ENCODE measurements at places on chromosomes 1 and 21.

DNA sequence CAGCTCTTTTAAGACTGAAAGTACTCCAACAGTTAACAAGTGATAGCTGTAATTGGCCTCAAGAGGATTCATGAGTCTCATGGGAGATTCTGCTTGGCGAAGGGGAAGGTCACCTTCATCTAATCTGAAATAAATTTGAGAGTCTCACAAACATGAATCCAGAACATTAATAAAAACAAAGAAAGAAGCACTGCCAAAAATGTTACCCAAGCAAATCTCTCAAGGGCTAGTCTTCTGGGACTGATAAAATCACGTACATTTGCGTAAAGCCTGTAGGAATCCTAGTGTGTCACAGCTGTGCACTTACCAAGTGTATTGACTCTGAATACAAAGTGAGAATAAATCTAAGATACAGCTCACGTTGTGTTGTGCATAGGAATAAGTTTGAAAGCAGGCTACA, 21.2 kb upstream of the NUF2 start:
- no peak for DNase-seq

- DNase-seq: no peak
Observed at GRCh38 chr1:57796616-57797015, 372.8 kb upstream of the DAB1 start.

DNA sequence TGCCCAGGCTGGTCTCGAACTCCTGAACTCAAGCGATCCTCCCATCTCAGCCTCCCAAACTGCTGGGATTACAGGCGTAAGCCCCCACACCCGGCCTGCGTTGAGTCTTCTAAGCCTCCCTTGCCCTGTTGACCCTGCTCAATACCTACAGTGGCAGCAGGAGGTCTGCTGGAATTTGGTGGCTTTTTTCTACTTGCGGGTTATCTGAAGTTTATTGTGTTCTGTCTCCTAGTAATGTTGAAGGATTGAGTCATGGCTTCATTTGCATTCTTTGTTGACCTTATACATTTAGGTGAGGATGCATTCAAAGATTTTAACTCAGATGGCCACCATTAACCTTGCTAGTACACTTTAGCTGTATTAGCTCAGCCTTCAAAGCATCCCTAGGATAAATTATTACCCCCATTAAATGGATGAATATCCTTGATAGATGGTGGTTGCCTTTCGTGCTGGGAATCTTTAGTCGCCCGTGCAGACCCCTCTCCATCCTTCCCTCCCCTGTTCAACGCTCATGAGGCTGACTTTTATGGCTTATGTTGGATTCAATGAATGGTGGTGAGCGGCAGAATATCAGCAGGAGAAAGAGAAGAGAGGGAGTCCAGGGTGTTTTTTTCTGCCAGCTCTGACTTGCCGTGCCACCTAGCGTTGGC, 9.7 kb upstream of the NPPB start:
- DNase-seq: no peak

GRCh38 chr1:22761821-22762220, 51.2 kb downstream of the EPHB2 start:
- DNase-seq: no peak

GRCh38 chr1:50262436-50262835, 153.7 kb downstream of the ELAVL4 start:
- DNase-seq: no peak

GRCh38 chr1:53603431-53603830, 135.5 kb downstream of the GLIS1 start:
- DNase-seq: no peak

GRCh38 chr21:38208118-38208517, 48.7 kb upstream of the KCNJ15 start:
- DNase-seq: no peak

- DNase-seq: no peak
Observed at GRCh38 chr21:38671773-38672172, 134.0 kb upstream of the ETS2 start.

GRCh38 chr1:10525208-10525607, 50.5 kb downstream of the PEX14 start:
- no peak for DNase-seq

GRCh38 chr21:35674895-35675470, 385.3 kb downstream of the SETD4 start:
- DNase-seq: no peak

- DNase-seq: no peak
Observed at GRCh38 chr1:3577300-3577699, 34.0 kb downstream of the MEGF6 start.

GRCh38 chr1:183267646-183268431, 81.8 kb downstream of the LAMC2 start:
- DNase-seq: no peak

DNA sequence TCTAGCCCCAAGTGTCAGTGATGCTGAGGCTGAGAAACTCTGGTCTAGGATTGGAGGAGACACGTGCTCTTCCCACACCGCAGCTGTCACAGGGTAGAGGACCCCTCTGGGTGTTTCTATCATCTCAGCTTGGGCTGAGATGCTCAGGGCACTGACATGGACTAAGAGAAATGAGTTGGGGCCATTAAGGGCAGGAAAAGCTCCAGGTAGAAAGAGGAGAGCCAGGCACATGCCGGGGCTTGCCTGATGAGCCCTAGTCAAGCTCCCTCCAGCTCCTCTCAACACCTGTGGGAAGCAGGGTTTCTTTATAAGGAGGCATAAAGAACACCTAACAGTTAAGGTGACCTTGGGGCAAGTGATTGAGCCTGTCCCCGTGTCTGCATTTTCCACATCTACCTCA, 17.3 kb downstream of the ABCA4 start:
- DNase-seq: no peak

DNA sequence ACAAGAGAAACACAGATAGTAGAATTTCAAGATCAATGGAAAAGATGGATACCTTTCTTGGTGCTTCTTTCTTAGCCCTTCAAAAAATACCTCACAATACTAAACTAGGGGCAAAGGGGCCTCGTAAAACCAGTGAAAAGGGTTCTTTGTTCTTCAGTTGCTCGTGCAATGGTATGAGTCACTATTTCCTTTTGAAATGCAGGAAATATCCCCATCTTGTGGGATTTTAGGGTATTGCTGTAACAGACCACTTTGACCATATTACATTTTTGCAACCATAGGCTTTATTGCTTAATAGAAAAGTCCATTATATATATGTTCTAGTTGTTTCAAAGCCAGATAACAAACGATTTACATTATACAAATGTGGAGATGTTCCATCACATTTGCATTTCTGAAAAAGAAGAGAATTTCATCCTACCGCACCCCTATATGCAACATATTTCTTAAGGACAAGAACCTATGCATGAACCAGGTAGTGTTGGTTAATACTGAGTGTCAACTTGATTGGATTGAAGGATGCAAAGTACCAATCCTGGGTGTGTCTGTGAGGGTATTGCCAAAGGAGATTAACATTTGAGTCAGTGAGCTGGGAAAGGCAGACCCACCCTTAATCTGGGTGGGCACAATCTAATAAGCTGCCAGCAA, 88.6 kb upstream of the PKN2 start:
- no peak for DNase-seq

GRCh38 chr1:160741092-160741501, 2.0 kb downstream of the SLAMF7 start:
- no peak for DNase-seq

- DNase-seq: no peak
Observed at GRCh38 chr1:110952031-110952430, 11.7 kb downstream of the LRIF1 start.

GRCh38 chr1:40687661-40688060, 3.8 kb upstream of the NFYC start:
- no peak for DNase-seq

GRCh38 chr21:27060190-27060589, 93.3 kb upstream of the ADAMTS5 start:
- no peak for DNase-seq

- DNase-seq: no peak
Observed at GRCh38 chr1:28302247-28302646, 26.6 kb upstream of the MED18 start.

- DNase-seq: no peak
Observed at GRCh38 chr1:217029281-217030157, 306.3 kb upstream of the ESRRG start.

- peak; percentile 26 for DNase-seq
Observed at GRCh38 chr21:35796844-35797243, 263.5 kb downstream of the SETD4 start.

GRCh38 chr1:2141025-2141424, 53.5 kb downstream of the FAAP20 start:
- no peak for DNase-seq

DNA sequence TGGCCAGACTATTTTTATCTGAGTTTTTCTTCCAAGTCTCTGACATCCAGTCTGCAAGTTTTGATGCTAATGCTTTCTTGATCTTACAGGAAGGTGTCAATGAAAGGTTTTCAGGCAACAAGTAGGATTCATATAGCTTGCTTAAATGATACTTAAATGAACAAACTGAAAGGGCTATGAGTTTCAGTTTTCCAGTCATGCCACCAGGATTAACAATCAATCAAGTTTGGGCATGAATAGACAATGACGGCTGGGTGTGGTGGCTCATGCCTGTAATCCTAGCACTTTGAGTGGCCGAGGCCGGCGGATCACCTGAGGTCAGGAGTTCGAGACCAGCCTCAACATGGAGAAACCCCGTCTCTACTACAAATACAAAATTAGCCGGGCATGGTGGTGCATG, 34.3 kb upstream of the SLC16A1 start:
- DNase-seq: no peak

DNA sequence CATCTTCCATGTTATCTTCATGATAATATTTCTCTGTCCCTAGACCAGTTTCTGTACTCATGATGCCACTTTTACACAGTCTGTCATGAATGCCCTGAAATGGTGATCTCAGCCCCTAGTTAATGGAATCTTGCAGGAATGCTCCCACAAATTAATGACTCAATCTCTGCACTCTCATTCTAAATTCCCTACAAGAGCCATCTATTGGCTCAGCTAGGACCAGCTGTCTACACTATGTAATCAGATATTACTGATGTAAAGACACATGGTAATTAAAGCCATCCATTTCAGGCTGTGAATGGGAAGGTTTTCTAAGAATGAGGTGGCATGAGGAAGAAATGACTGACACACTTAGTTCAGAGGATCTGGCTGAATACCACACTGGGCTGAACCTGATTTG, 199.1 kb upstream of the KCND3 start:
- no peak for DNase-seq
